Karpas-422 (cell line): ENCODE measurements at places on chromosomes 3 and 15.

DNA sequence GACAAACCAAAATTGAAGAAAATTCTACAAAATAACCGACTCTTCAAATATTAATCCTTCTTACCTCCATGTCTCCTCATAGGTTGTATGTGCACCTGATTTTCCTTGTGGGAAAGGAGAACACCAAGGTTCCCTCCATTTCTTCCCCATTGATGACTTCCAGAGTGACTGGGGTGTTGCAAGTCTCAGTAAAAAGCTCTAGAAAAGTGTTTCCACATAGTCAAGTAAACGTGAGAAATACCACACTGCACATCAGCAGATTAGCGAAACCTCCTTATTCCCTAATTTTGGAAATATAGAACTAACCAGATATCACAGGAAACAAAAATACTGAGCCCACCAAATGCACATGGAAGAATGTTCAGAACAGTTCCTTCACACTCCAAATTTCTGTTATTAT is 4.9 kb upstream of the RPN1 start:
- no peak for DNase-seq

DNA sequence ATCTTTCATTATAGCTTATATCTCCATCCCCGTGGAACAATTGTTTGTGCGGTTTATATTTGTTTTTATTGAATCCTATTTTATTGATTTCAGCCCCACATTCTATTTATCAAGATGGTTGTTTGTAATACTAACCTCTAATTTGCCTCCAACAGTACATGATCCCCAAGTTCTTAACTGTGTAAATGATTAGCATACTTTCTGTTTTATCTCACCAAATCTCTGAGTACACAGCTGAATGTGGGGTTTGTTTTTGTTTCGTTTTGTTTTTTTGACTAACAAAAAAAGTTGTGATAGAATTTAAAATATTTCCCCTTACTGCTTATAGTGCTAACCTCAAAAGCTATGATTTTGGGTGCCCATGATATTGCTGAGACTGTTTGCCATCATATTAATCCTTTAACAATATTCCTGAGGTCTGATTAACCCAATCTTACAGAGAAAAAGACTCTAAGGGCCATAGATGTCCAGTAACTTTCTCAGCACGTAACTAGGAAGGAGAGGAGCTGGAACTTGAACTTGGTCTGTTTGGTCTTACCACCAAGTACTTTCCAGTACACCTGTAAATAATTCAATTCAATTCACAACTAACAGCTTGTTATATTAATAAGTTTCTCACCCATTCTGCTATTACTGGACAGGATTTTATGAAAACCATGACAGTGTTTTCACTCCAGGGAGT is 789.8 kb downstream of the TUSC7 start:
- no peak for DNase-seq

- no peak for DNase-seq
Measured at GRCh38 chr15:100714749-100715342, 112.5 kb downstream of the ASB7 start.

GRCh38 chr15:66891776-66892175 is 173.6 kb upstream of the SMAD3 start:
- DNase-seq: no peak

GRCh38 chr15:91515188-91515754 is 338.2 kb upstream of the SLCO3A1 start:
- no peak for DNase-seq

GRCh38 chr15:82995938-82996337 is 9.9 kb downstream of the RAMAC start:
- no peak for DNase-seq

- peak; percentile 72 for DNase-seq
Measured at GRCh38 chr3:57093971-57094535, 33.6 kb downstream of the SPATA12 start.

GRCh38 chr3:128800241-128801187 is 74.5 kb downstream of the RAB7A start:
- DNase-seq: no peak

GRCh38 chr15:69533522-69533921 is 80.9 kb downstream of the RPLP1 start:
- no peak for DNase-seq

- peak; percentile 53 for DNase-seq
Measured at GRCh38 chr3:13480340-13481318, 523 bp downstream of the HDAC11 start.

- peak; percentile 94 for DNase-seq
Measured at GRCh38 chr3:195859061-195859845, 47.5 kb upstream of the MUC4 start.

- DNase-seq: no peak
Measured at GRCh38 chr15:36627566-36627965, 48.1 kb downstream of the CDIN1 start.

GRCh38 chr3:141811348-141811747 is 48.1 kb downstream of the GRK7 start:
- DNase-seq: peak; percentile 32

DNA sequence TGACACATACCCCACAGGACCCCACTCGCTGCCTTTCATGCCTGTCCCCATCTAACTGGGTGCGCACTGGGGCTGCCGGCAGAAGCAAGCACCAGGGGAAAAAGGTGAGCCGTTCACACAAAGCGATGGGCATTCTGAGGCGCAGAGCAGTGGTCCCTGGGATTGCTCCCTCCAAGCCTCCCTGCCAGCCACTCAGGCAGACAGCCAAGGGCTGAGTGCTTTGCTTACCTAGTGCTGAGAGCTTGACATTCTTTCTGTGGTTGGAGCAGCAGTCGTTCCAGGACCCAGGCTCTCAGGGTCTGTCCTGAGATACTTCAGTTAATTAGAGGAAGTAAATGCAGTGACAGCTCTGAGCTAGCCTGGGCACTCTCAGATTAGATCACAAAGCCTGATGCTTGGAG is 5.7 kb downstream of the ESYT3 start:
- DNase-seq: no peak

GRCh38 chr3:190099099-190099498 is 21.6 kb downstream of the P3H2 start:
- no peak for DNase-seq

DNA sequence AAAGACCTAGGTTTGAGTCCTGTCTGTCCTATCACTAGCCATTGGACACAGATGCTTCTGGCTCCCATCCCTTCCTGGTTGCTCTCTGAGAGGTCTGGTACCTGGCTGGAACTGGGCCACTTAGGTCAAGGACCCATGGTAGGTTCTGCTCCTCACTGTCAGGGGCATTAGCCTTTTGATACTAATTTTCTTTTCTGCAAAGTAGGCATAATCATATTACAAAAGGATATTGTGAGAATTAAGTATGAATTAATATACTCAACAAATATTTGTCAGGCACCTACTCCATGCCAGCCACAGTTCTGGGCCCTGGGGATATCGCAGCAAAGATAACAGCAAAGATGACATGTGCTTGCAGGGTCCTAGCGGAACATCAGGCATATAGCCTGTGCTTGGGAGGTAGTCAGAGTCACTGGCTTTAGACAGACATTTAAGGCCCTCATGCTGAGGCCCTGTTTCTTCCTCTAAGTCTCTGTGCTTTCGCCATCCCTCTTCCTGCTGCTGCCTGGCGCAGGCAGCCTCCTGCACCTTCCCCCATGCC is 25.6 kb upstream of the LCTL start:
- DNase-seq: no peak

DNA sequence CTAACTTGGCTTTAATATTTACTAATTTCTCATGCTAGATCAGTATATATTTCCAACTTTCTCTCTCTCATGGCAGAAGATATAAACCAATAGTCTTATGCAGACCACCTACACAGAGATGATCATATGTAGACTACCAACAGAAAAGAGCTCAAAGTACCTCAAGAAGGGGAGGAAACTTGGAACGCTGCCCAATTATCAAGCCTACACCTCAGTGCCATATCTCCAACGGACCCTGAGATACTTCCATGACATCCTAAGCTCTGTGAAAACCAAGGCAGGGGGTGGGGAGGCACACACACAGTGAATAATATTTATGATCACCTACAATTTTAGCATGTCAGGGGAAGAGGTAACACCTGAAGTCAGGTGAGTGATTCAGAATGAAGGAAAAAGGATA is 100.6 kb downstream of the STAG1 start:
- DNase-seq: no peak

GRCh38 chr3:67624078-67624477 is 30.3 kb downstream of the SUCLG2 start:
- no peak for DNase-seq

DNA sequence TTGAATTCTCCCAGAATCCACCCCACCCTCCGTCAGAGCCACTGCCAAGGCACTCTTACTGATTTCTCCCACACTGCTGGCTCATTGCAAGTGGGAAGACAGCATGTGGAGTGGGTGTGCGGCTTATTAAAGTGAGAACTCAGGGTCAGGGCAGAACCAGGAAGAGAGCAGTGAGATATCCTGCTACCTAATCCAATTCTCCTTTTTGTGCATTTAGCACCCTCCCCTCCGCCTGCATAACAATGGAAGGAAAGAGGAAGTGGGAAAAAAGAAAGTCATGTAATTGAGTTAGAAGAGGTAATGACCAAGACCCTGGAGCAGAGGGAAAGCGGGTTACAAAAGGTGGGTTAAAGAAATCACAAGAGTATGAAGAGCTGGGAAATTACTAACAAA is 27.8 kb upstream of the PIK3CB start:
- peak; percentile 45 for DNase-seq

- DNase-seq: no peak
Measured at GRCh38 chr3:39850716-39851032, 41.3 kb downstream of the MYRIP start.

DNA sequence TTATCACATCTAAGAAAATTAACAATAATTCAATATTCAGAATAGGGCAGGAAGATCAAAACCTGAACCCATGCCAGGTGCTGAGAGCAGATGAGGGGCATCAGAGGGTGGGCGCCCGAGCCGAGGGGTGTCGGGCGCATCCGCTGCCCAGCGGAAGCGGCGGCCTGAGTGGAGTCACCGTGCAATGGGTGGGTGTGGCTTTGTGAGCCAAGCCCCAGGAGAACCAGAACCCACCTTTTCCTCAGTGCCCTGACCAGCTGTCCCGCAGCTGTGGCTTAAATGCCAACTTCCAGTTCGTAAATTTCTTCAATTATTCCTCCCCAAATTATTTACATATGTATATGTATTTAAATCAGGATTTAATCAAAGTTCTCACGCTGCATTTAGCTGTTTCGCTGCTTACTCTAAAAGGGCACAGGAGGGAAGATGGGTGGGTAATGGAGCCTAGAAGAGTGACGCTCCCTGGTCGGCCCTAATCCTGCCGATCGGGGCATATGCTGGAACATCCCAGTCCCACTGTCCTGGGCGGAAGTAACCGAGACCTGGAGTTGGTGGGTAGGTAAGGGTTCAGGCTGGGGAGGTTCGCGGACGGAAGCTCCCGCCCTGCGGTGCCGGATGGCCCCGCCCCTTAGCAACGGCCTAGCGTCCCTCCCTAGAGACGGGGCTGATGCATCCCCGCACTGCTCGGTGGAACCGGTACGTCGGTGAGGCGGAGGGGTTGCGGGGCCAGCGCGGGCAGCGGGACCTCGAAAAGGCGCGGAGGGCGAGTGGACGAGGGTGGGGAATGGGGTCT is 1.3 kb downstream of the DNAH1 start:
- no peak for DNase-seq

- no peak for DNase-seq
Measured at GRCh38 chr3:30914696-30915095, 20.2 kb upstream of the GADL1 start.

DNA sequence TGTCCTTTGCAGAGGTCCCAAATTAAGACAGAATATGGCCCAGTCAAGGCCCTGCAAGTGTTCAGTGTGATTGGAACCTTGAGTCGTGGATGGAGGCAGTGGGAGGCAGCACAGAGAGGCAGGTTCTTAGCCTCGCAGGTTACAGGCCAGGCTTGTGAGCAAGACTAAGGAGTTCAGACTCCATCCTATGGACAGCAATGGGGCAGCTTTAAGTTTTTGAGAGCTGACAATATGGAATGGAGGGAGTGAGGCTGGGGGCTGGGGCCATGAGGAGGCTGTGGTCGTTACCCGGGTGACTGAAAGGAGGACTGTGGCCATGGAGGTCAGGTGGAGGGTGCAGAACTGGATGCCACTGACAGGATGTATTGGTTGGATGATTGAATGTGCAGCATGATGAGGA is 74.1 kb upstream of the PRR23C start:
- DNase-seq: no peak

- DNase-seq: no peak
Measured at GRCh38 chr3:116741467-116741866, 31.9 kb downstream of the TUSC7 start.

- peak; percentile 56 for DNase-seq
Measured at GRCh38 chr3:139388821-139389551, 461 bp downstream of the COPB2 start.

DNA sequence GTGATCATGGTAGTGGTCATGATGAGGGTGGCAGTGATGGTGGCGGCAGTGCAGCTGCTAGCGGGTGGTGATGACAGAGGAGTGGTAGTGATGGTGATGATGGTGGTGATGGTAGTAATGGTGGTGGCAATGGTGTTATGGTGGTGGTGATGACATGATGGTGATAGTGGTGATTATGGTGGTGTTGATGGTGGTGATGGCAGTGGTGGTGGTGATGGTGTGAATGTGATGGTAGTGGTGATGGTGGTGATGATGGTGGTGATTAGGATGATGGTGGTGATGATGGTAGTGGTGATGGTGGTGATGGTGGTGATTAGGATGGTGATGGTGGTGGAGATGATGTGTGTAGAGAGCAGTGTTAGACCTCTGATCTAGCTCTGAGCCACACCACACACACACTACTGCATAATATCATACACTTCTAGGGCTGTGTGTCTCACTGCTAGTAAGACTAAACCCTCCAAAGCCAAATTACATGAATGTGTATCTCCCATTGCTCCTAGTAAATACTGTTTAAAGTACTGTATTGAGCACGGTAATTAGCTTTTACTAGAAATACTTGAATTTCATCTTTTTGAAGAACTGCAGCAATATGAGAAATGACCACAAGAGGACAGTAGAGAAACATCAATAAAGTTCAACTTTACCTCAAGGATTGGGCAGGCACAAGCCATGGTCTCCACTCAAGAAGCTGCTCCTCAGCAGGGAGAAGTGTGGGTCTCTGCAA is 28.8 kb downstream of the TMED3 start:
- DNase-seq: peak; percentile 83

DNA sequence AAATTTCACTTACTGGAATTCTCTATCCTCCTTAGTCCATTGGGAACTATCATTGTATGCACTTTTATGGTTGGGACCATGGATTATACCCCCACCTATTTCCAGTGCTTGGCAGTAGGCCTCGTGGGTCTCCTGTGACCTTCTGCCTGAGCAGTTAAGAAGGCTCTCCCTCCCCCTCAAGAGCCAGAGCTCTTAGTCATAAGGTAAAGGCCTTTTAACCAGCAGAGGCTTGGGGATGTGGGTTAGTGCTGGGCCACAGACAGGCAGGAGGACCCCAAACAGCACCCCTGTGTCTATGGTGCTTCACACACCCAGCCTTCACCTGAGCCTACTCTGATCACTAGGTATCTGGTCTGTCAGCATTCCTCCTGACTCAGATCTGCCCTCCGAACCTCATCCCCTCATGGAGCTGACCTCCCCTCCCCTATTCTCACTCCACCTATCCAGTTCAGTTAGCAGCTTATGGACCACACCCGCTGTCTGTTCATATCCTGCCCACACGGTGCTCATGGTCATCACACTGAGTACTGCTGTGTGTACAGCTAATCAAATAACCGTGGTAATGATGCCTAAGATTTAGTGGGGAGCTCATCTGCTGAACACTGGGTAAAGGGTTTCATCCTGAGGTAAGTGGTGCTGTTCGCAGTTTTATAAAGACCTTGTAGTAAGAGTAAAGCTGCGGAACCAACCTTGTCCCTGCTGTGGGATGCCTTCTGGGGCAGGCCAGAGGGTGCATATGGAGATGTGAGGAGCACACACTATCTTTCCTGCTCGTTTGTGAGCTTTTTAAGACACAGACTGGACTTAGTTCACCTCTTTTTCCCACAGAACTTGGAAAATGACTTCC is 40.9 kb downstream of the KLHL18 start:
- DNase-seq: no peak

- no peak for DNase-seq
Measured at GRCh38 chr3:94308767-94309166, 245.9 kb downstream of the NSUN3 start.
